NCI-H460 (cell line): ENCODE measurements at places on chromosomes 13 and 19. TPM values are rescaled to one million over a fixed set of nuclear protein-coding genes. Genes with fewer than 3 reads are reported as not detected.

- peak; percentile 86 for DNase-seq
Observed at GRCh38 chr19:49142866-49143335, 12.3 kb downstream of the HRC start.

Gene CYP4F2
- total RNA-seq = not detected in 2 replicates

Gene CAMSAP3
- 0.35 and 0.89 TPM in 2 replicates for total RNA-seq

Gene CABP5
- total RNA-seq = not detected in 2 replicates

DNA sequence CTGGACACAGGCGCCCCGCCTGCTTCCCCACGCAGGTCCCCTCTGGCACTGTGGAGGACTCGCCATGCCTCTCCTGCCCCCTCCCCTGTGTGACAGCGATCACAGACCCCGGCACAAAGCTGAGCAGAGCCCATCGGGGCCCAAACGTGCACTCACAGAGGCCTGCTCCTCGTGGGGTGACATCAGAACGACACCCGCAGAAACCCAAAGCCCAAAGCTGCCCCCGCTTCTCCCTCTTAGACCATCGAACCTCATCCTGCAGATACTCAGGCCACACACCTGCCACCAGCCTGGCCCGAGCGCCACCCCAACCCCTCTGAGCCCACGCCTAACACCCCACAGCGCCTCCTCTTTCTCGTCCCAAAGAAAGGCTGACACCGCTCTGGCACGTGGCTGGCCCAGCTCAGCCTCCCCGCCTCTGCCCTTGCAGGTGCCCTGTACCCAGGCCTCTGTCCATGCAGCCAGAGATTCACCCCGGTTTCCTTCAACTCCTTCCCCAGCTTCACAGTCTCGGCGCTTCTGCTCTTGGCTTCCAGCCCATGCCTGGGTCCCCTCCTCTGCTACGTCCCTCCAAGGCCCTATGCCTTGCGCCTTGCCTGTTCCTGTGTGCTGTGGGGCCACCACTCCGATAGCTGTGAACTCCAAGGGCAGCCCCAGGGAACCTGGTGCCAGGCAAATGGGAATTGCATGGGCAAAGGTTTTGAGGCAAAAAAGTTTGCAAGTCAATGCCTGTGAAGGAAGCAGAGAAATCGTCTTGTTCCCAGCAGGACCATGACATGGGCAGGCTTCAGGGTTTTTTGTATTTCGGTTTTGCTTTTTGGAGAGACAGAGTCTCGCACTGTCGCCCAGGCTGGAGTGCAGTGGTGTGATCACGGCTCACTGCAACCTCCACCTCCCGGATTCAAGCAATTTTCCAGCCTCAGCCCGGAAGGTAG lies 831 bp upstream of the CBARP start:
- DNase-seq = no peak

DNA sequence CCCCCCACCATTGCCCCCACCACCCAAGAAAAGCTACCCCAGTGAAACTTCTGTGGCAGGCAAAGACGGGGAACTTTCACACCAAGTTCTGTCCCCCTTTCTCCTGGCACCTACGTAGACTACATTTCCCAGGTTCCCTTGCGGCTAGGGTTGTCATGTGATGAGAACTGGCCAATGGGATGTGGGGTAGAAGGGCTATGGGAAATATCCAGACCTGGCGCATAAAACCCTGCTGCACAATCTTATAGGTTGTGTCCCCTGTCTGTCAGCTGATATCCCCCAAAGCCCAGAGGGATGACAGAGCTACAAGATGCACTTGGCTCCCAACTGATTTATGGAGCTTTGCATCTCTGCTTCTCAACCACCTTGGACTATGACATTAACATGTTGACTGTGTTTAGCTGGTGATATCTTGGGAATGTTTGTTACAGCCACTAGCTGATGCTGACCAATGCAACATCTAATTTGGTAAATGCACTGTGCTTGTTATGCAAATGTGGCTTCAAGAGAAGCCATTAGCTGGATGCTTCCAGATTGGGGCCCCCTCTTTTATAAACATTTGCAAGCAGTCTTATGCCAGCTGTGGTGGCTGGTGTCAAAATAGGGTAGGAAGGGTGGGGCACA lies 6.1 kb downstream of the SH2D3A start:
- no peak for DNase-seq

Gene PRR19
- 0.35 TPM in 1 of 2 replicates, not detected in the other for total RNA-seq

DNA sequence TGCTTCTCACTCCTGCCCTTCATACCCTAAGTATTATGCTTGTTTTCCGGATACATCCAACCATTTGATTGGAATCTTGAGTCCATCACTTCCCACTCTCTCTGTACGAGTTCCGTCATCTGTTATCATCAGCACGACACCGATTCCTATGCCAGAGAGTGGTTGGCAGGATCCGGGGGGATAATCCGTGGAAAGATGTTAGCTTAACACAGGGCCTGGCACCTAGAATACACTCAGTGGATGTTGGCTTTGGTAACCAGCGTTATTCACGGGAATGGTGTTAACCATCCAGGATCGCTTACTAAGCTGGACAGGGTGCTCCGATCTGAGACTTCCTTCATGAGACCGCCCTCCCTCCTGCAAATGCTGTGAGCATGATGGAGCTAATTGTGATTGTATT lies 12.4 kb downstream of the VSTM2B start:
- DNase-seq = no peak

GRCh38 chr19:11141937-11142527 lies 13.6 kb downstream of the SPC24 start:
- no peak for DNase-seq

Gene F7
- 0.07 TPM in 1 of 2 replicates, not detected in the other for total RNA-seq

- no peak for DNase-seq
Observed at GRCh38 chr19:35739275-35740107, 2.8 kb downstream of the IGFLR1 start.

DNA sequence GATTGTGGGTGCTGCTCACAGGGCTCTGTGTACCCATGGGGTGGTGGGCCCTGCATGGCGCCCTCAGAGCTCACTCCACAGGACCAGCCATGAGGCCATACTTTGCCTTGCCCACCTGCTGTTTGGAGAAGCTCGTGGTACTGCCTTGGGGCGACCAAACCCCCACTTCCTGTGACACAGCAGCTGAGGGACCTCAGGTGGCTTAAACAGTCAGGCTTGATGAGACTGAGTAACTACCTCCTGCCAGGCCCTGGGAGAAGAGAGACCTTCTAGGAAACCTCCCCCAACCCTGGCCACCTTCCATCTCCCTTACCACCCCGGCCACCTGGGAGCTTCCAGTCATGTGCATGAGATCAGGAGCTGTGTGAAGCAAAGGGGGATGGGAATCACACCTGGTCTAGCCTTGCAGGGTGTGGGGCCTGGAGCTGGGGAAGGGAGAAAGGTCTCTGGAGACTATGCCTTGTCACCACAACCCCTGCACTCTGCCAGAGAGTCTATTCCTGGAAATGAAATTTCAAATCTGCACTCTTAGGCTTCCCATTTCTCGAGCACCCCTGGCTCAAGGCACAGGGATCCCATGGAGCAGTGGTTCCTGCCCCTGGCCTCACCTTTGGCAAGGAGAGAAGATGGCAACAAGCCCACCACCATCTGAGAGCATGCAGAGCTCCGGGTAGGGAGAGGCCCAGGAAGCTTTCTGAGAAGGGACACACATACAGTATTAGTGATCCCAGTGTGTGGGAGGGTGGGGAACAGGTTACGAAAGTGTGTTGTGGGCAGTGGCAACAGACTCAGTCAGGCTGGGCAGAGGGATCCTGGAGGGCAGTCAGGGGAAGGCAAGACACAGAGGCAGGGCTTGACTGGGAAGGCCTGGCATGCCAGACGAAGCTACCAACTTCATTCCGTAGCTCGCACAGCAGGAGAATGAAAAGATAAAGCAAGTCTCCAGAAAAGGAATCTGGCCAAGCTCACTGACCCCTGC lies 125.0 kb downstream of the URI1 start:
- DNase-seq = no peak

DNA sequence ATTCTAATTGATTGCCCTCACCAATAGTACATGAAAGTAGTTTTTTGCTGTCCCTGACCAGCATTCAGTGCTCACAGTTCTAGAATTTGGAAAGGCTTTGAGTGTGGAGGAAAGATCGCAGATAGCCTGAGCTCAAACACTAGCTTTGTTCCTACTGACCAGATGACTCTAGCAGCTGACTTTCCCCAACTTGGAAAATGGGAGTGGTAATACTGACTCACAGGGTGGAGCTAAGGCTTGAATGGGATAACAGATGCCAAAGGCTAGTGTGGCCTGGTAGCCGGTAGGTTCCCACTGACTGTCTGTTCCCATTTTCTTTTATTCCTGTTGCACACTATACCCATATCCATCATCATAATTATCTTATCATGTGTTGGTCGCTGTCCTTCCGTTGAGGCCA lies 3.7 kb downstream of the ZSCAN22 start:
- DNase-seq = peak; percentile 24

Gene SYCN
- total RNA-seq = not detected in 2 replicates

DNA sequence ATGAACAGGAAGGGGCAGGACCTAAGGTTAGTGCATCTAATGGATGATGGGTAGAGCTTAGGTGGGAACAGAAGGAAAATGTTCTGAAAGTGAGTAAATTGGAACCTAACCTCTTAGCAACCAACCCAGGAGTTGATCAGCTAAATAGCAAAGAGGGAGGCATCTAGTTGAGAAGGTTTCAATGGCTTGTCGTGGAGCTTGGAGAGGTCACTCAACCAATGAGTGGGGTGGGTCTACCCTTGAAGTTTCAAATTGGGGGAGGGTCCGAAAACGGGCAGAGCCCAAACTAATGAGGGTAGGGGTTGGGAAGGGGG lies 5.7 kb upstream of the SHKBP1 start:
- DNase-seq = no peak

- DNase-seq = no peak
Observed at GRCh38 chr13:93416736-93417355, 190.2 kb downstream of the GPC6 start.

DNA sequence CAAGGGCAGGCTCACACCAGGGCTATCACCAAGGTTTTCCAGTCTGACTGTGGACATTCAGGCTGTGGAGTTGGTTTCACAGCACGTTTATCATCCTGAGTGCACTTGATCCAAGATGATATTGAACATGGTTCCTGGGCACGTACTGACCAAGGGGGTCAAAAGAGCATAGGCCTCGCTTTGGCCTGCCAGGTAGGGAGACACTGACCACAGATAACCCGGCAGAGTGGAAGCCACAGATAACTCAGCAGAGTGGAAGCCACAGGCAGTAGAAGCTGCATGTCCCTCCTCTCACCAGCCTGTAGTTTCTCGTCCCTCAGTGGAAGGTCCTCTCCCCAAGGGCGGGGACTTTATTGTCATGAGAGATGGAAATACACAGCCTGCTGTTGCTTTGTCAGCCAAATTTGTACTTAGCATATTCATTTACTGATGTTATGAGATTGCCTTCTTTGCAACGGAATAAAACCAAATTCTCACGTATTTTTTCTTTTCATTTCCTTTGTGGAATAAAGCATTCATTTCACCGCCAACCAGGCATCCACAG lies 8.8 kb upstream of the KRTDAP start:
- no peak for DNase-seq

DNA sequence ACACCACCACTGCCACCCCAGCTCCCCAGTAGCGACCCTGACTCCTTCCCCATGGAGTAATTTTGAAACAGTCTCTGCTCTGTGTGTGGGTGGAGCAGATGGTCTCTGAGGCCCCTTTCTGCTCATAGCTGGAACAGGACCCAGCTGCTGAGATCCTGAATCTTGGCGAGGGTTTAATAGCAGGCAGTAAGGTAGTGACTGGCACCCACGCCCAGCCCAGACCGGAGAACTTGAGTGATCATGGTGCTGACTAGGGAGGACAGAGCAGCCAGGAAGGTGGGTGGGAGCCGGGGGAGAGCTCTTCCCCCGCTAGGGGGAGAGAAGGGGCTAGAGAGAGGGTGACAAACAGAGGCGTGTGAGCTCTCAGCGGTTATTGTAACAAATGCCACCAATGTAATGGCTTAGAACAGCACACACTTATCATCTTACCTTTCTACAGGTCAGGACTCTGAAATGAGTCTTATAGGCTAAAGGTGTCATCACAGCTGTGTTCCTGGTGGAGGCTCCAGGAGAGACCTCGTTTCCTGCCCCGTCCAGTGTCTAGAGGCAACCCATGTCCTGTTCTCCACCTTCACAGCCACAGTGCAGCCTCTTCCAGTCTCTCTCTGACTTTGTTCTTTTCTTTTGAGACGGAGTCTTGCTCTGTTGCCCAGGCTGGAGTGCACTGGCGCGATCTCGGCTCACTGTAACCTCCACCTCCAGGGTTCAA lies 7.2 kb upstream of the ACER1 start:
- no peak for DNase-seq

Gene F10
- total RNA-seq = 0.59 and 0.61 TPM in 2 replicates

Gene RNF17
- not detected in 2 replicates for total RNA-seq

DNA sequence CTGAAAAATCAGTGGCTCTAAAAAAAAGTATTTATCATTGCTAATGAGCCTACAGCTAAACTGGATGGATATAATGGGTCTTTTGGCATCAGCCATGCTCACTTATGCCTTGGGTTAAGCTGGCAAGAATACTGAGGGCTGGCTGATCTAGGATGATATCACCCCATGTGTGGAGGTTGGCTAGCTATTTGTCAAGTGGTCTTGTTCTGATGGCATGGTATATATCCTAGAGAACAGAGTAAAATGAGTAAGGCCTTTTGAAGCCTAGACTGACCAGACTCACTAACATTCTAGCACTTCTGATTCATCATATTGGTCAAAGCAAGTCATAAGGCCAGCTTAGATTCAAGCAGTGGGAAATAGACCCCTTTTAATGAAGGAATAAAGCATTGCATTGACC lies 383.0 kb downstream of the SLITRK1 start:
- DNase-seq = no peak

Gene GFY
- not detected in 2 replicates for total RNA-seq

DNA sequence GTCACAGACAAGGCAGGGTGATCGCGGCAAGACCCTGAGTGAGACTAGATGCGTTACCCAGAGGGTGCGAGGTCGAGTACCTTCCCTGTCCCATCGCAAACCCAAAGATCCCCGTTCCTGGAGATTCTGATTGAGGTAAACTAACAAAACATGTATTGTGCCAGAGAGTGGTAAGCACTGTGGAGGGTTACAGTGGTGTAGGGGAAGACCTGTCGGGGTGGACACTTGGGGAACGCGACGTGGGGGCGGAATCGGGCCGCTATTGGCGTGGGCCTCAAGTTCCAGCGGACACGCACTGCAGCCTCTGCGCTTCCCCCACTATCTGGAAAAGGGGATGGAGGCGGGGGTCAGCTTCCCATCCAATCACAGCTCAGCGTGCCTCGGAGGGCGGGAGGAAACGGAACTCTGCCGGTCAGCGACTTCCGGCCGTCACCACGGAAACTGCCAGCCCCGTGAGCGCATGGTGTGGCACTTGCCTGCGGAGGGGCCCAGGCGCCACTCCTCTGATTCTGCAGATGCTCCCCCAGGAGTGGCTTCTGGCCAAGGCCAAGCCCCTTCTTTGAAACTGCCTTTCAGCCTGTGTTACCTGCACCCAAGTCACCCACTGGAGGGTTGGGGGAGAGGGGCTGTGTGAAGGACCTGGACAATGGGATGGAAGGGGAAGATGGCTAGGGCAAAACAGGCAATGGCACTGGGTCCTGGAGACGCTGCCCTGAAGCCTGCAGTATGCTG lies 1.0 kb upstream of the UBE2M start:
- DNase-seq = peak; percentile 88

Gene S1PR5
- total RNA-seq = 1.0 and 1.6 TPM in 2 replicates

Gene KLF2
- 13.5 and 16.8 TPM in 2 replicates for total RNA-seq

- DNase-seq = peak; percentile 17
Observed at GRCh38 chr13:61664801-61665705, 249.4 kb upstream of the PCDH20 start.
